ENCODE measurements at places on chromosomes 1 and 21. TPM values are rescaled to one million over a fixed set of nuclear protein-coding genes. Genes with fewer than 3 reads are reported as not detected.

GRCh38 chr1:217140041-217140901, 417.0 kb upstream of the ESRRG start:
- no peak for DNase-seq

GRCh38 chr1:208803011-208803811, 559.0 kb upstream of the PLXNA2 start:
- DNase-seq = no peak

DNA sequence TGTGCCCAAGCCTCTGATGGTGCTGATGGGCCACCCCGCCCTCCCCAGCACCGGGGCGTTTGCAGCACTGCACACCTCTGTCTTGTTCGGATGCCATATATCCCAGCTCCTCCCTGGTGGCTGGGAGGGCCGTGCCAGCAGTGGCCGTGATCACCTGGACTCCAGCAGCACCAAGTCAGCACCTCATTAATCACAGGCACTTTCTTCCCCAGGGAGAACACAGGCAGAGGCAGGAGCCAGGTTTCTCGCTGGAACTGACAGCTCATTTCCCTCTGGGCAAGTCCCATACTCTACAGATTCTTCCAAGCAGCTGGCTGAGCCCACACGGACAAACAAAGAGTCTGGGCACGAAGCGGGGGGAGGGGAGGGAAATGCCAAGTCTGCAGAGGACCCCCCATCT, 141.7 kb upstream of the EDN2 start:
- no peak for DNase-seq

DNA sequence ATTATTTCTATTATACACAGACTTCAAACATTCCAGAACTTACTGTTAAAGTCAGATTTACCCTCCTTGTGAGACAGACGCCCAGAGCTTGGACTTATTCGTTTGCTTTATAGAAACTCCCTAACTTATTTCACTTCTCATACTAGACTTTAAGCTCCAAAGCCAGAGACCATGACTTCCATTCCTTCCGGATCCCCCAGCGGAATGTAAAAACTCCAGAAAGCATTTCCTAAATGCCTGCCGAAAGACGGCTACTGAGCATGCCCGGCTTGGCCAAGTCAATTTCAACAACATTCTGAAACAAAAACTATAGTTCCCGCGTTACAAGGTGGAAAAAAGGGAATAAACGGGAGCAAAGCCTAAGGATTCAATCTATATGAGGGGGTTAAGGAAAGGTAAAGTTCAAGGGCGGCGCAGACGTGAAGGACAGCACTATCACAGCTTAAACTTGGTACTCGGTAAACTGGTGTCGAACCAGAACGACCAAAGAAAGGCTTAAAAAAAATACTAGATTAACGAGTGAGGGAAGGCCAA, 1.1 kb downstream of the USP48 start:
- DNase-seq = no peak

DNA sequence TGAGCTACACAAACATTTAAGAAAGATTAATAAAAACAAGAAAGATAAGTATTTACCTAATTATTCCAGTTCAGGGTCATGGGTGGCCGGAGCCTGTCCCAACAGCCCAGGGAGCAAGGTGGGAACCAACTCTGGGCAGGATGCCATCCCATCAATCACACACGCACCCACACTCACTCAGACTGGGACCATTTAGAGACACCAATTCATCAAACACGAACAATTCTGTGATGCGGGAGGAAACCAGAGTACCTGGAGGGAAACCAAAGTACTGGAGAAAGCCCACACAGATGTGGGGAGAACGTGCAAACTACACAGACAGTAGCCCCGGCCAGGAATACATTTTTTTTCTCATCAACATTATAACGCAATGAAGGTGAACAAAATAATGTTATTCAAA, 16.2 kb downstream of the WASF2 start:
- no peak for DNase-seq

DNA sequence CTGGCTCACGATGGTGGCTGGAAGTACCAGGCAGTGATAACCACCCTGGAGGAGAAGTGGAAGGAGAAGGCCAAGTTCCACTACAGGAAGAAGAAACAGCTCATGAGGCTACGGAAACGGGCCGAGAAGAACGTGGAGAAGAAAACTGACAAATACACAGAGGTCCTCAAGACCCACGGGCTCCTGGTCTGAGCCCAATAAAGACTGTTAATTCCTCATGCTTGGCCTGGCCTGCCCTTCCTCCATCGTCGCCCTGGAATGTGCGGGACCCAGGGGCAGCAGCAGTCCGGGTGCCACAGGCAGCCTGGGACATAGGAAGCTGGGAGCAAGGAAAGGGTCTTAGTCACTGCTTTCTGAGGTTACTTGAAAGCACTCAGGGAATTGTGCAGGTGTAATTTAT, 10.8 kb downstream of the IL24 start:
- no peak for DNase-seq

DNA sequence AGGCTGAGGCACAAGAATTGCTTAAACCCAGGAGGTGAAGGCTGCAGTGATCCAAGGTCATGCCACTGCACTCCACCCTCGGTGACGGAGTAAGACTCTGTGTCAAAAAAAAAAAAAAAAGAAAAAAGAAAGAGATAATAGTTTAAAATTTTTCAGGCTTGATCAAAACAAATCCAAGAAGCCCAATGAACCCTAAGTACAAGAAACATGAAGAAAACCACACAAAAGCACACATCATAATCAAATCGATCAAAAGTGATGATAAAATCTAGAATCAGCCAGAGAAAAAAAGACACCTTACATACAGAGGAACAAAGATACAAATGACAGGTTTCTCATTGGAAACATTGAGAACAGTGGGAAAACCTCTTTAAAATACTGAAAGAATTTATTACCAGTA, 31.5 kb downstream of the LDLRAD1 start:
- DNase-seq = no peak

GRCh38 chr1:33170351-33171274, 11.2 kb downstream of the TRIM62 start:
- no peak for DNase-seq

DNA sequence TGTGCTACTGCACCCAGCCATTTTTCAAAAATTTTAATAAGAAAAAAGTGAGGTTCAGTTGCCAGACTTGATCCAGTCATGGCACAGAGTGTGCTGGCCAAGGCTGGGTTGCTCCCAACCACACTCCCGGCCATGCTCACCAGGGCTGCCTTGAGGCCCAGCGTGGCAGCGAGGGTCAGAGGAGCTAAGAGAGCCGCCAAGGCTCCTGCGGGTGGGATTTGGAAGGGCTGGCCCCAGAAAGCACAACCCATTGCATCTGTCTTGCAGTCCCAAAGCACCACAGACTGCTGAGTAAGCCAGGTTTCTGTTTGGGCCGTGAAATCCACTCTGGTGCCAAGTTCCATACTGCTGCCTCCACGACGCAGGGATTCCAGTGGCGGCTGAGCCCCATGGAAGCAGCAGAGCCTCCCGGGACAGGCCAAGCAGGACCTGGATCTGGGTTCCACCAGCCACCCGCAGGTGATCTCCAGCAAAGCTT, 22.6 kb downstream of the ZBTB17 start:
- no peak for DNase-seq

DNA sequence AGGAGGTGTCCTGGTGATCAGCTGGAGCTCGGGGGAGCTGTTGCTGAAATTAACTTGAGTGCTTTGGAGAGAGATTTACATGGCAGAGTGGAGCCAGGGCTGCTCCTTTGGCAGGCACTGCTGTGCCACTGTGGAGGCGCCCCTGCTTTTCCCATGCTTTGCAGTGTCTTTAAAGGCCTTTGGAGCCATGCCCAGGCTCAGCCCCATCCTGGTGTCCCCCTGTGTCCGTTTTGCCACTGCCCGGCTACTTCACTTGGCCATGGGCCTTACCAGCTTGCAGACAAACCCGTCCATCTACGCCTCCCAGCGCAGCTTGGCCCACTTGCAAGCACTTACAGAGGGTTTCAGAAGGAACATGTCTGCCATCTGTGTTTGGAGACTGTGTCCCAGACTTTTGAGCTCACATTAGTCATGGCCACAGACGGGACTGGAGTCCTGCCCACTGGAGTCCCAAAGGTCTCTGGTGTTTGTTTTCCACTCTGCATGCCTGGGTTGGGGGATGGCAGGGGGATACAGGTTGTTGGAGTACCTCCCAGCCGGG, 18.2 kb upstream of the LAMTOR5 start:
- no peak for DNase-seq

GRCh38 chr21:35635994-35636393, 424.3 kb downstream of the SETD4 start:
- no peak for DNase-seq

GRCh38 chr1:187854457-187854856, 1025.7 kb downstream of the PLA2G4A start:
- no peak for DNase-seq

GRCh38 chr1:116763787-116764465, 9.7 kb downstream of the CD2 start:
- DNase-seq = no peak

- DNase-seq = peak; percentile 97
Observed at GRCh38 chr1:178931858-178932551, 61.1 kb upstream of the ANGPTL1 start.

GRCh38 chr1:58966917-58967740, 183.3 kb upstream of the JUN start:
- no peak for DNase-seq

- no peak for DNase-seq
Observed at GRCh38 chr1:116585886-116586285, 15.1 kb upstream of the CD58 start.

- no peak for DNase-seq
Observed at GRCh38 chr1:192803501-192803900, 5.3 kb upstream of the RGS2 start.

DNA sequence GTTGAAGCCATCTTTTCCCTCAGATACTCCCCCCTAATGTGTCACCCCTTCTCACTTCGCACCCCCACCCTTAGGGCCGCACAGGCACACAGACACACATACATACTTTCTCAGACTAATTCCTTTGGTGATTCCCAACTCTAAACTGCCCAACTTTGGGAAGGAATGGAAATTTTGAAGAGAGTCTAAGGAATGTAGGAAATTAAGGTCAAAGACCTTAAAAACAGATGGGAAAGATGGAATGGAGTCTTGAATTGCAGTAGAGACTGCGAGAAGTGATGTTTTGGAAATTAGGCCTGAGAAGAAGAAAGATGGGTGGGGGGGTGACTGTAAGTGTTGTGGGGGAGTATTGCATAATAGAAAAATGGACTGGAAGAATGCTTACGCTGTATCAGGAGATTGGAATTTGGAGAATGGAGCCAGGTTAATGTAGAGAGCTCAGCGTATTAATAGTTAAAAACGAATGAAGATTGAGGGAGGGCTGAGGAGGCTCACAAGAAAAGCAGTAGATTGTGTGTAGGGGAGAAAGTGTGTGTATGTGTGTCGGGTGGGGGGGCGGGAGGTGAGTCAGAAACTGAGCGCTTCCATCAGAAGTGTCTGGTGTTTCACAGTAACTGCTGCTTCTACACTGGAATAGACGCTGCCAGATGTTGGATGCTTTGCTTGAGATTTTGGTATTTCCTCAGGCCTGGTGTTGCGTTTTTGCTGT, 1.7 kb downstream of the PIP5K1A start:
- no peak for DNase-seq

GRCh38 chr1:20896826-20897225, 109.7 kb upstream of the HP1BP3 start:
- no peak for DNase-seq

- no peak for DNase-seq
Observed at GRCh38 chr1:162405800-162406199, 6.1 kb downstream of the SH2D1B start.

DNA sequence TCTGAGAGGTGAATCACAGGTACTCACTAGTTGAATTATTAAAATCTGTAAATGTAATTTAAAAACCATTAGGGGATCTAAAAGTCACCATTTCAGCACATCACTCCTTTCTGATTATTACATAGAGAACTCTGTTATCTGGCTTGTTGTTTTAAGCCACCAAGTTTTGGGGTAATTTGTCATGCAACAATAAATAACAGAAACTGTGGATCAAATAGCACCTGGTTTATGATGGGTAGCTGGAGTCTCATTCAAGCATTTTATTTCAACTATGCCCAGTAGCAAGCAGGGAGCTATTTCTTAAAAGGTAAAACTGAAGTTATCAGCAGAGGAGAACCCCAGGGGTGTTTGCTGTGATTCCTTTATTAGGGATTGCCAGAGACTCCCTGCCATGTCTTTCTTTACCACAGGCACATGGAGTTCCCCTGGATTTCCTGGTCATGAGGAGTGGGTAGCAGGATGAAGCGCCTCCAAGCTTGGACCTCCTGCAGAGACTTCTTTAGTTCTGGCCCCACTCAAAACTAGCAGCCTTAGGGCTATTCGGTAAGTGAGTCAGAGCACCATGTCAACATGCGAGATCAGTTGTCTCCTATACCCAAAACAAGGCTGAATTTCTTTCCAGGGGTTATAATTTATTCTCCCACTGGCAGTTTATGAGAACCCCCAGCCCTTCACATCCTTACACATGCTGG, 179.2 kb downstream of the GIPC2 start:
- no peak for DNase-seq

- DNase-seq = no peak
Observed at GRCh38 chr1:187264995-187265602, 436.4 kb downstream of the PLA2G4A start.

DNA sequence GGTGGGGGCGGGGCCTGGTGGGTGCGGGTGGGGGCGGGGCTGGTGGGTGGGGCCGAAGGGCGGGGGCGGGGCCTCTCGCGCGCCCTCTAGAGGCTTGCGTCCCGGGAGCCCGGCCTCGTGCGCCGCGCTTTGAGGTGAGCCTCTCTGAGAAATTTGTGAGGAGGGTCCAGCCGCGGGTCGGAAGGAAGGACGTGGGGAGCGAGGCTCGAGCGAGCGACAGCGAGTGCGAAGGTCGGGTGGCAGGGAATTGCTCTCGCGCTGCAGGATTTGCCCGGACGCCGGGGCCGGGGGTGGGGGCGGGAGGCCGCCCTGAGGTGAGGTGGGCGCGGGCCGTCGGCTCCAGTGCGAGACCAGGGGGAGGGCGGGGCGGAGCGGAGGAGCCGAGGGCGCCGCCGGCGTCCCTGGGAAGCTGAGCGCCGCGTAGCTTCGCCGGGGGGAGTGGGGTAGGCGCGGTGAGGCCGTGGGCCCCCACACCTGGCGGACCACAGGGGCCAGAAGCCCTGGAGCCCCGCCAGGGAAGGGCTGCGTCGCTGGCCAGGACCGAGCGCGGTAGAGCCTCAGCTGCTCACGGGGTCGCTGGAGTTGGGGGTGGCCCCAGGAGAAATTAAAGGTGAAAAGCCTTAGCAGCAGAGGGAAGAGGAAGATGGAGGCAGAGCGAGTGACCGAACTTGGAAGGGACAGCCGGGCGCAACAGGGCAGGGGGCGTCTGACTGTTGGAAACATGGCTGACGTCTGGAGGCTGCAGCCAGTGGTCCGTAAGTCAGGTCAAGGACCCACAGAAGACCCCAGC, 754 bp upstream of the LSS start:
- DNase-seq = peak; percentile 63

Gene C8A
- total RNA-seq = not detected

Gene CELA3B
- total RNA-seq = not detected

Gene DTL
- total RNA-seq = 0.73 TPM

Gene TRMT13
- 54.1 TPM for total RNA-seq

Gene TMPRSS2
- total RNA-seq = 0.26 TPM

Gene UBE2U
- total RNA-seq = not detected

Gene SLFNL1
- 1.6 TPM for total RNA-seq

Gene RIPPLY3
- not detected for total RNA-seq

Gene SELENBP1
- 52.4 TPM for total RNA-seq

Measured in uterus (tissue), 4 donors.